Fibroblast of villous mesenchyme (primary cell): ENCODE measurements at places on chromosomes 12 and 14. TPM values are rescaled to one million over a fixed set of nuclear protein-coding genes. Genes with fewer than 3 reads are reported as not detected.

- DNase-seq, result peak; percentile 81
Measured at GRCh38 chr12:108856428-108857157, 790 bp downstream of the SSH1 start.

DNA sequence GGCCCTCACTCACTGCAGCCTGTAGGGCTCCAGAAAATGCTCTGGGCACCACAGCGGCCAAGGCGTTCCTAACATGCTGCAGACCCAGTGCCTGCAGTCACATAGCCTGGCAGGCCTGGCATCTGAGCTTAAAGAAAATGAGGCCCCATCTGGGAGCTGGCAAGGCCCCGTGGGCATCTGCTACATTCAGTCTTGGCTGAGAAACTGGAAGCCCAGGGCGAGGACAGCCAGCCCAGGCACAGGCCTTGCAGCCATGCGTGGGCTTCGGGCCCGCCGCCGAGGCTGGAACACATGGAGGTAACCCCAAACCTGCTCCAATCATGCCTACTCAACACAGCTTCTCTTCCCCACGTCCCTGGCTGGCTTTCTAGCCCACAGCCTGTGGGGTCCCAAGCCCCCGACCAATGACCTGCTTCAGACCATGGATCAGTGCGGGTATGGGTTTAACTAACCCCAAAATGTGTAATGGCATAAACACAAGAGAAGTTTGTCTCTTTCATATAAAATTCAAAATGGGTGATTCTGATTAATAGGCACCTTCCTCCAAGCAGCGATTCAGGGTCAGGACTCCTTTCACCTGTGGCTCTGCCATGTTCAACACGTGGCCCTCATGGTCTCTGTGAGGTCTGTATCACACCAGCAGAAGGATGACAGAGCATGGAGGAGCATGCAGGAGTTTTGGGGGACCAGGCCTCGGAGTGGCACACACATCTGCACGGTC is 6.4 kb downstream of the NGB start:
- DNase-seq, result no peak

GRCh38 chr14:81263777-81264410 is 43.1 kb upstream of the GTF2A1 start:
- no peak for DNase-seq

- peak; percentile 33 for DNase-seq
Measured at GRCh38 chr12:49873361-49873934, 30.3 kb downstream of the FAIM2 start.

CPNE8 gene
- 12.6 and 21.2 TPM in 2 replicates for total RNA-seq

CCDC198 gene
- not detected in 2 replicates for total RNA-seq
